Activated CD4-positive, alpha-beta T cell treated with anti-CD3 and anti-CD28 coated beads, Interleukin-2, amount 50 U/mL, for 4 hours (primary cell): ENCODE measurements at places on chromosomes 3 and 15.
A peak's percentile ranks its signal among the peaks of the same experiment; 100 is the strongest.

- no peak for DNase-seq
Observed at GRCh38 chr3:88093266-88093665, 34.2 kb downstream of the ZNF654 start.

GRCh38 chr3:67031986-67032385 is 33.9 kb downstream of the KBTBD8 start:
- no peak for DNase-seq

GRCh38 chr3:138089091-138089490 is 26.3 kb downstream of the DZIP1L start:
- no peak for DNase-seq

GRCh38 chr3:182041668-182042291 is 330.1 kb downstream of the SOX2 start:
- DNase-seq = no peak

- DNase-seq = no peak
Observed at GRCh38 chr3:123349201-123349535, 99.7 kb downstream of the ADCY5 start.

- DNase-seq = no peak
Observed at GRCh38 chr3:193710286-193711165, 117.5 kb downstream of the OPA1 start.

GRCh38 chr15:80437334-80437891 is 33.2 kb downstream of the ARNT2 start:
- no peak for DNase-seq

- peak; percentile 73 for DNase-seq
Observed at GRCh38 chr3:71875461-71875947, 90.6 kb upstream of the PROK2 start.

DNA sequence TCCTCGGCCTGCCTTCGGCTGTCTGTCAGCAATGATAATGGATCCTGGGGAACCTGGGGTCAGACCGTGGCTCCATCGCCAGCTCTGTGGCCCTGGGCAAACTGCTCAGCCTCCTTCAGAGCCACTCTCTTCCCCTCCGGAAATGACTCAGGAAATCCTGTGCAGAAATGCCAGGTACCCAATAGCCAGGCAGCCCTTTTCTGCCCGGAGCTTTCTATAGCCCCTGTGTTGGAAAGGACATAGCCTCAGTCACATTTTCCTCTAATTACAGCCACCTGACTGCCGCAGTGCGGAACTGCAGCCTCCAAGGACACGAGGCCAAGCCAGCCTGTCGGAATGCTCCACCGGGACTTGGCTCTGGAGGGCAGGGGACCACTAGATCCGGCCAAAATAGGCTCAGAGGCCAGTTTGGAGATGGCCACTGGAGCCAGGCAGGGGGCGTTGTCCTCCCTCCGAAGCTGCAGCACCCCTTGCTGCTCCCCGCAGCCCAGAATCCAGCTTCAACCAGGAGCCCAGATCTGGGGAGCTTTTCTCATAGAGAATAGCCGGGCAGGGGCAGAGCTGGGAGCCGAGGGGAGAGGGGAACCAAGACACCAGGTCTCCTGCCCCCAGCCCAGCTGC is 11.6 kb upstream of the ZXDC start:
- DNase-seq = no peak

GRCh38 chr3:24386458-24386857 is 108.2 kb downstream of the THRB start:
- no peak for DNase-seq

GRCh38 chr3:188608401-188608800 is 454.4 kb downstream of the LPP start:
- DNase-seq = no peak

- DNase-seq = no peak
Observed at GRCh38 chr15:41820791-41821423, 7.0 kb upstream of the JMJD7 start.

DNA sequence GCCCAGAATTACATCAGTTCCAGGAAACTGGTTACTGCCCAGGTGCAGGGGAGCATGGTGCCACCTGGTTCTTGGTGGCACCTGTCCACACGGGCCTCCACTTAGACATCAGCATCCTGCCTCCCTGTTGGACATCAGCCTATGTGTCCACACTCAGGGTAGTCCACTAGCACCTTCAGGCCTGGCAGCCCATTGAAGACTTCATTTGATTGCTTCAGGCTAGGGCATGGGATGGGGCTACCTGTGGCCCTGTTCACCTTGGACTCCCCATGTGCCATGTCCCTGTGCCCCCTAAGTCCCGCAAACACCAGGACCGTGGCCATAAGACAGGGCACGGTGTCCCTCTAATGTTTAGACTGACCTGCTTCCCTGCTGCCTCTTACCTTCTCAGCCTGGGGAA is 30.9 kb downstream of the CYP8B1 start:
- DNase-seq = no peak

- DNase-seq = no peak
Observed at GRCh38 chr3:147872568-147872967, 463.4 kb downstream of the ZIC1 start.

DNA sequence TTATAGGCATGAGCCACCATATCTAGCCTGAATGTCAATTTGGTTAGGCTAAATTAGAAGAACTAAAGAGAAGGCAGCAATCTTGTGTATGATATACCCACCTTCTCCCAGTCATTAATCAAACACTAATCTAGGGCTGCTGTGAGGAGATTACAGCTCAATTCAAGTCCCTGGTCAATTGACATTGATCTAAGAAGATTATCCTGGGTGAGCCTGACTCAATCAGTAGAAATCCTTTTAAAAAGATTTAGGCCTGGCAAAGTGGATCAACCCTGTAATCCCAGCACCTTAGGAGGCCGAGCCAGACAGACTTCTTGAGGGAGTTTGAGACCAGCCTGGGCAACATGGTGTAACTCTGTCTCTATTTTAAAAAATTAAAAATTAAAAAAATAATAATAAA is 2.5 kb upstream of the DNAH12 start:
- DNase-seq = no peak

DNA sequence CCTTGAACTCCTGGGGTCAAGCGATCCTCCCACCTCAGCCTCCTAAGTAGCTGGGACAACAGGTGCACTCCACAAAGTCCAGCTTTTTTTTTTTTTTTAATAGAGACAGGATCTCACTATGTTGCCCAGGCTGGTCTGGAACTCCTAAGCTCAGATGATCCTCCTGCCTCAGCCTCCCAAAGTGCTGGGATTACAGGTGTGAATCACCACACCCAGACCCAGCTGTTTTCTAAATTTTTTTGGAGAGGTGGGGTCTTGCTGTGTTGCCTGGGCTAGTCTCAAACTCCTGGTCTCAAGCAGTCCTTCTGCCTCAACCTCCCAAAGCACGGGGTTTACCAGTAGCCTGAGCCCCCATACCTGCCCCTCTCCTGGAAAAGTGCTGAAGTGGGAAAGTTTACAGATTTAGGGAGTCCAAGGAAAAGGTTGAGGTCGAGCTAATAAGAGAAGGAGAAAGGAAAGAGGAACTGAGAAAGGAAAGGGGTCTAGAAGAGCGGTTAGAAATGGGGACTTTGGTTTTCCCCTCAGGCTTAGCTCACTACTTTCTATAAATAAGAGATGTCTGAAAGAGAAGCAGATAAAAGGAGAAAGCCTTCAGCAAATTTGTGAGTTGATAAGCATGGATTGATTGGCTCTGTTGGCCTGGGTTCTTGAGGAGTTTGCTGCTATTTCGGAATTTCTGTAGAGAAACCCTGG is 23.6 kb downstream of the UBE2E1 start:
- DNase-seq = no peak

DNA sequence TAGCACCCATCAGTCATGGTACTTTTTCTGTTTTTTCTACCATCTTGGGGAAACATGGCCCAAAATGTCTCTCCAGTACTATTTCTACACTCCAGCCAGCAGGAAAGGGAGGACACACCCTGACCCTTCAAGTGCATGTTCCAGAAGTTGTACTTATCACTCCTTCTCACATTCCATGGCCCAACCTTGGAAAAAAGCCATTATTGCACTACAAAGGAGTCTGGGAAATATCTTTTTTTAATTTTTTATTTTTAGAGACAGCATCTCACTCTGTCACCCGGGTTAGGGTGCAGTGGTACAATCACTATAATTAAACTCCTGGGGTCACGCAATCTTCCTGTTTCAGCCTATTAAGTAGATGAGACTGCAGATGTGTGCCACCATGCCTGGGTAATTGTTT is 100.0 kb upstream of the PPP2R3A start:
- DNase-seq = no peak

DNA sequence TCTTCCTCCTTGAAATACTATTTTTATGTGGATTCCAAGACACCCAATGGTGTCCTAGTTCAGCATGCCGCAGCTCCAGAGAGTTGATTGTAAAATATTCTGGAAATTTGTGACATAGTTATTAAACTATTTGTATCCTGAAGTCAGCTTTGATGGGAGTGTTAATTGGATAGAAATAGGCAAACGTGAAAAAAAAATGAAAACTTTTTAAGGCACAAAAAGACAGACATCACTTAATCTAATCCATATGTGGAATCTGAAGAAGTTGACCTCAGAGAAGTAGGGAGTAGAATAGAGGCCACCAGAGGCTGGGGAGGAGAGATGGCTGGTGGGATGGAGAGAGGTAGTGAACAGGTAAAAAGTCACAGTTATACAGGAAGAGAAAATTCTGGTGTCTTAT is 704.2 kb downstream of the ROBO1 start:
- DNase-seq = no peak

GRCh38 chr3:73270839-73271483 is 209.5 kb downstream of the EBLN2 start:
- DNase-seq = no peak

GRCh38 chr3:62929771-62930170 is 54.6 kb upstream of the CADPS start:
- no peak for DNase-seq

DNA sequence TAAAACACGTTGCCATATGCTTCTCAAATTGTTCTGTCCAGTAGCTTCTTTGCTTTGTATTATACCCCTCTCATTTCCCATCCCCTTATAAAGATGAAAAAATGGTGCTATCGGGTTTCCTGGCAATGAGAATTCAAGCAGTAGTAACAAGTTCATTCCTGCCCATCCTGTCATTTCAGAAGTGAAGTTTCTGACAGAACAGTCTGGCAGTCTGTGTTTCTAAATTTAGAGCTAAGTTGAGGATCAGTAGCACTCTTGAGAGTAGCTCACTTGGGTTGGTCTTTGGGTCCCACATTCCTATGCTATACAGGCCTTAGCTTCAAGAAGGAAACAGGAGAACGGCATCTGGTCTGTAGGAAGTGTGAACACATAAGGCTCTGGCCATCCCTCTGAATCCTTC is 134.6 kb downstream of the GHSR start:
- no peak for DNase-seq

GRCh38 chr3:129727707-129728106 is 121.2 kb upstream of the PLXND1 start:
- DNase-seq = no peak

GRCh38 chr3:176789281-176789705 is 408.0 kb downstream of the TBL1XR1 start:
- no peak for DNase-seq

DNA sequence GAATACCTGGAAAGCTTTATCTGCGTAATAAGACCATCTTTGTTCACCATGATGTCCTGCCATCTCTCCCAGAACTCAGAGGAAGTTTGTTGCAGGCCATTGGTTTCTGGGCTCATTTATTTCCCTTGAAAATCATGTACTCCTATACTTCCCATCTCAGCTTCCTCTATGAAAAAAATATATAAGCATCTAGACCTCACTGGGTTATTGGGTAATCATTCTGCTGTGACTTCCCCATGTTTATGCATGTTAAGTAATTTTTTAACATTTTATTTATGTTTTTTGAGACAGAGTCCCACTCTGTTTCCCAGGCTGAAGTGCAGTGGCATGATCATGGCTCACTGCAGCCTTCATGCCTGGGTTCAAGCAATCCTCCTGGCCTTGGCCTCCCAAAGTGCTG is 184.5 kb downstream of the ZPLD1 start:
- DNase-seq = no peak

GRCh38 chr15:70910958-70911357 is 18.3 kb downstream of the LRRC49 start:
- DNase-seq = no peak

GRCh38 chr3:55654123-55654760 is 167.1 kb upstream of the WNT5A start:
- no peak for DNase-seq

DNA sequence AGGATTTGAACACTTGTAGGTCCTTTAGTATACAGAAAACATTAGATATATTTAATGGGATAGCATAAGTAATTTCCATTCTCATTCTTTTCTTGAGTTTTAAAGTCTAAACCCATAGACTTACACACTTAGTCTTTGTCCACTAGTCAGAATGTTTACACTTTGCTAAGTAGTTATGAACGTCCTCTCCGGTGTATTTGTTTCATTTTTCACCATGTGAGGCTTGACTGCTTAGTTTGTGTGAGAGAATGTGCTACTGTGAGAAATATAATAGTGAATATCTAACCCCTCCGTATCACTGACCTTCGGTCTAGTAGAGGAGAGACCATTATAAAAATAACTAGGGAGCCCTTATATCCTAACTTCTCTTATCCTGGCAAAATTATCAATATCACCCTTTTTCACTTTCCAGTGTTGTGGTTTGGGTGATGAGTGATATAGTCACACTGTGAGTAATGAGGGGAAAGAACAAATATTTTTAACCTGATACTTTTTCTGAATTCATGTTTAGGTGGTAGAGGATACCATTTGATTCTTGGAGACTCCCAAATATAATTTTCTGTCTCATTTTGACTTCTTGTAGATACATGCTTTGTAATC is 122.4 kb downstream of the UBE2E2 start:
- DNase-seq = no peak

GRCh38 chr15:70531576-70531975 is 231.8 kb downstream of the UACA start:
- DNase-seq = no peak

DNA sequence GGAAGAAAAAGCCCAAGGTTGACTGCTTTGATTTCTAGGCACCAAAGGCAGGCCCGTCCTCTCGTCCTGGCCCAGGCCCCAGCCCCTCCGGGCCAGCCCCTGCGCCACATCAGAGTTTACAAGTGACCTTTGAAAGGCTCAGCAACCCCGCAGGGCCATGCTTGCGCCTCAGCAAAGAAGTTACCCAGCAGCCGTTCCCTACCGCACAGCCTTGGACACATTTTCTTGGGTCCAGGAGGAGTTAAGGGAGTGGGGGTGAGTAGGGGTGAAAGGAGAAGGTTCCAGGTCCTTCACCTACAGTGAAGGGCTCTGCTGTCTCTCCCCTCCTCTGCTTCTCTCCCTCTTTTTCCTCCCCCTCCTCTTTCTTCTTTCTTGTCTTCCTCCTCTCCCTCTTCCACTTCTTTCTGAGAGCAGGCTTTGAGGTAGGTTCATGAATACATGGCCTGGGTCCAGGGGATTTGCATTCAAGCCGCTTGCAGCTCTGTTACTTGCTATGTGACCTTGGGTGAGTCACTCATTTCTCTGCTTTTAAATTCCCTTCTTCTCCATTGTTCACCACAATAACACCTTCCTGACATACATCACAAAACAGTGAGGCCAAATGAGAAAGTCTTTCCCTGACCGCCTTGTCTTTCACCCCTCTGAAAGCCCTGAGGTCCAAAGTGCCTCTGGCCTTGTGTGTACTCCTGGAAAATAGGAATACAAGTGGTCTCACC is 223.3 kb upstream of the TPRG1 start:
- no peak for DNase-seq

DNA sequence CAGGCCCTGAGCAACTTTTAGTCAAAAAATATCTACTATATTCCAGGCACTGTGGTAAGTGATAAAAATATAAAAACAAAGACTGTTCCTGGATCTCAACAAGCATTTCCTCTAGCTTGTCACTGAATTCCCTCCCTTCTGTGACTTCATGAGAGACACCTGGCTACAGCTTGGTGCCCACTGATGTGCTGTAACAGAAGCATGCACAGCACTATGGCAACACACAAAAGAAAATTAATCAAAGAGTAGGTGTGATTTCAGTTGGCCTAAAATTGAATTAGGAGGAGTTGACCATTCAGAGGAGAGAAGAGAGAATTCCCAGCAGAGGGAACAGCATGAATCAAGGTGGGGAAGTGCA is 158.9 kb upstream of the LPP start:
- no peak for DNase-seq
